ENCODE measurements at places on chromosomes 4 and X.

DNA sequence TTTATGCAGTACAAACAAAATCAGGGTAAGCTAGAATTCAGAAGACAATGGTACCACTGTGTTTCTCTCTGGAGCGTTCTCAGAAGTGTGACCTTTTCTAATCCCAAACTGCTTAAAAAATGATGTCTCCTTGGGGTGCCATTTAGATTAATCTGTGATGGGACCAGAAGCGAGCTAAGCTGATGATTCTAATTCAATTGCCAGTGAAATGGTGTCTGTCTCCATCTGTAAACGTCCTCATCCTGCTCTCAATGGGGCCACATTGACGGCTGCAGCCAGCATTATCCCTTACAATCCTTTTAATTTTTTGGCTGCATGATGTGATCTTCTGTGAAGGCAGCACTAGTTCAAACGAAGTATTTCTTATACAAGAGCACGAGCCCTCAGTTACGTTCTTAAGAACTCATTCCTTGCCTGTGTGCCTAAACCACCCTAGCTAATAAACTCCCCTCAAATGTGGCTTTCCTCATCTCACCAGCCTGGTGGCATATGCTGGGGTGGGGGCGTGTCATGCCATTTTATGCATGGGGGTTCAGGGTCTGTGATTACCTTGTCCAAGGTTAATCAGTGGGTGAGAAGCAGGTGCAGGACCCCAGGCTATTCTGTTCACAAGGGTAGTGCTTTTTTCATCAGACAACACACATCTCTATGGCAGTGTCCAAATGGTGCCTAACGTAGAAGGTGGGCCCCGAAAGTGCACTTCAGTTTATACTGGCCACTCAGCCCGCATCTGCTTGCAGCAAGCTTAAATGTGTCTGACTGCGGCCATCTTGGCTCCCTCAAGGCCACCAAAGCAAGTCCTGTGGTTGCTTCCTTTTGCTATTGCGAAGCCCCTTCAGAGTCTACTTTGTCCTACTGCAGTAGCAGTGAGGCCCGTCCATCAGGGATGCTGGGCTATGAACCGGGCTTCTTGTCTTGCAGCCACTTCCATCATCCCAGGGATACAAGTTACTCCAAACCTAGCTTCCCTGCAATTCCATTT is 45.7 kb upstream of the SLC2A9 start:
- no peak for DNase-seq

DNA sequence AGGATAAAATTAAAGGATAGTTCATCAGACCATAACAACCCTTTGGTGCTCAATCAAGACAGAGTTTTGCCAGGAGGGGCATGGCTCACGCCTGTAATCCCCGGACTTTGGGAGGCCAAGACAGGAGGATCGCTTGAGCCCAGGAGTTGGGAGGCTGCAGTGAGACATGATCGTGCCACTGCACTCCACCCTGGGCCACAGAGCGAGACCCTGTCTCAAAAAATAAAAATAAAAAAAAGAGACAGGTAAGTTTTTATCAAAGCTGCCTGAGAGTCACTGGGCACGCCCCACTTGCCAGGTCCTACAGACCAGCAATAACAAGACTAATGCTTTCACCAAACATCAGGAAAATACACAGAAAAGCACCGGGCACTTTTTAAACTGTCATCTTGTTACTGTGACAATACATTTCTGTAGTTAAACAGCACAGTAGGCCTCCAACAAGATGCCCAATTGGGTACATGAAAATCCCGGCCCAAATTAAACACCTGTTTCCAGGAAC is 765 bp downstream of the CFAP97 start:
- DNase-seq = no peak

DNA sequence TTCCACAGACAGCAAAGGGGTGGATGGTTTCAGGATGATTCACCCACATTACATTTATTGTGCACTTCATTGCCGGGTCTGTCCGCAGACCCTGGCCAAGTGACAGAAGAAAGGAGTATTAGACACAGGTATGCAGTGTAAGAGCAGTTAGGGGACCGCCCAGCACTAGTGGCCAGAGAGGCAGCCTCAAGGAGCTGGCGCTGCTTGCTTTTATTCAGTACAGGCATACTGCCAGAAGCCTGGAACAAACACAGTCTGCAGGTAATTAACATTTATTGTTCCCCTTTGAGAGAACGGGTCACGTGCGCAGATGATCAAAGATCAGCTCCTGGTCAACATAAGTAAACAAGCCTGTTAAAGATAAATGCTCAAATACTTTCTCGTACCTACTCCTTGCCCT is 1639.0 kb upstream of the IGFBP7 start:
- no peak for DNase-seq

- no peak for DNase-seq
Measured at GRCh38 chrX:132025041-132025440, 1.9 kb downstream of the STK26 start.

DNA sequence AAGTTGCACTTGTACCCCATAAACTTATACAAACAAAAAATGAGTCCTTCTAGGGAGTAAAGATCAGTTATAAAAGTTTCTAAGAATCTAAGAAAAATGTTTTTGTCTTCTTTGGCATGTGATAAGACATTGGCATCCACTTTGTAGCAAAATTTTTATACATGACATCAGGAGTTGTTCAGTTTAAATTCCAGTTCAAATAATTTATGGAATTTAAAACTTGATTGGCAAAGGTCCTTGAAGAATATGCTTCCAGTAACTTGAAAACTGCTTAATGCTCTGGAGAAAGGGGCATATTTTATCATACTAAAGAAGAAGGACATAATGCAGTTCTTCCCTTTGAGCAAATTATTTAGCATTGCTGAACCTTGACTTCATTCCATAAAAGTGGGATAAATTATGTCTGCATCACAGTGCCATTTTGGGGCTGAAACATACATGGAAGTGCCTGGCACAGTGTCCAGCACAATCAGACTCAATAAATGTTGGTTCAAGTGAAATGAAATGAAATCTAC is 163.3 kb upstream of the IL15 start:
- no peak for DNase-seq

DNA sequence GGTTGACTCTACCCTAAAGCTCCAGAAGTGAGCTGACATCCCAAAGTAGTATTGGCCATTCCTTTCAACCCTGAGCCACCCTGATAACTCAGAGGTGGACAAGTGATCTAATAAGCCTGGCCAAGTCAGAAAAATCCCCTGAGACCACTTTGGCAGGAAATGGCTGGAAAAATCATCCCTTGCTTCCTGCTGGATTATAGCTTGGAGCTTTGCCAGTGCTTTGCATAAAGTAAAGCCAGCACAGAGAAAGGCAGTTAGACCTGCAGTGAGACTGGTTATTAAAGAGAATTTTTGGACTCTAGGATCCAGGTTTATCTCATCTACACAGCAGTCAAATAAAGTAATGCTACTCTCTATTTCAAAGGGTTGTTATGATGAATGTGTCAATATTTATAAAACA is 6.4 kb downstream of the CXCL3 start:
- DNase-seq = peak; percentile 46

GRCh38 chrX:39796856-39797255 is 300.9 kb downstream of the BCOR start:
- DNase-seq = no peak

- no peak for DNase-seq
Measured at GRCh38 chrX:109719264-109719663, 13.8 kb downstream of the ACSL4 start.

- DNase-seq = no peak
Measured at GRCh38 chr4:3816256-3816825, 50.2 kb downstream of the ADRA2C start.
